ENCODE measurements at places on chromosomes 4 and X. TPM values are rescaled to one million over a fixed set of nuclear protein-coding genes. Genes with fewer than 3 reads are reported as not detected.

- no peak for DNase-seq
Observed at GRCh38 chrX:155715141-155715540, 102.4 kb upstream of the TMLHE start.

KLB gene
- total RNA-seq = not detected

MFAP3L gene
- total RNA-seq = 18.2 TPM

DNA sequence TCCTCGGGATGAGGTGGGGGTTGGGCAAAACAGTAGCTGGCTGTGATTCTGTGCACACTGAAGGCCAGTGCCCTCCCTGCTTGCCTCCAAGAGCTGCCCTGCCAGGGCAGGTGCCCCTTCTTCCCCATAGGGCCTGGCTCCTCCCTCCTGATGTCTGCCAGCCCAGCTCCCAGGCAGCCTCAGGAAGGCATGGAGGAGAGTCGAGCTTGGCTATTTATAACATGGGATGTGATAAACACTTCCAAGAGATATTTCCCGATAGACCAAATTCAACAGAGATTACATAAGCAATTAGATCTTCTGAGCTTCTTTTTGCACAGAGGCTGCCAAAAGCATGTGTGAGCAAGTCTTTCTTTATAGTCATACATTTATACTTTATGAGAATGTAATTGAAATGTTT, 45.3 kb upstream of the PJA1 start:
- DNase-seq = no peak

- DNase-seq = no peak
Observed at GRCh38 chr4:23873717-23874535, 15.9 kb downstream of the PPARGC1A start.

ATP2B3 gene
- 0.03 TPM for total RNA-seq

DNA sequence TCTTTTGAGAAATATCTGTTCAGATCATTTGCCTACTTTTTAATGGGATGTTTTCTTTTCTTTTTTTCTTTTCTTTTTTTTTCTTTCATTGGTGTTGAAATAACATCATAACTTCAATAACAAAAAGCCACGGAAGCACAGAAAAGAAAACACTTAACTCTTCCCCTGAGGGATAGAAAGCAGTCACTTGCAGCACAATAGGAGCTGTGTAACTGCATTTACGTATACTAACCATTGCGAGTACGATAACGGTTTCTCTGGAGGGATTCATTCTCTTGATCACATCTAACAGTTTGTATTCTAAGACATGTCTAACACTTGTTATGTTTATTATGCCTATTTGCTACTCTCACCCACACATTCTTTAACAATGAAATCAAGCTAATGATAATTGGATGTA, 27.3 kb downstream of the C4orf46 start:
- no peak for DNase-seq
